PC-9 (cell line): ENCODE measurements at places on chromosomes 3 and 15. TPM values are rescaled to one million over a fixed set of nuclear protein-coding genes. Genes with fewer than 3 reads are reported as not detected.

- H3K36me3 ChIP-seq = no peaks in the 10 kb centered on the region
- H3K27me3 ChIP-seq = no peaks in the 10 kb centered on the region
- no peak for DNase-seq
- no peak overlapping the region for H3K27ac ChIP-seq
These were observed 22.2 kb downstream of the PSTPIP1 start for GRCh38 chr15:77017091-77017660.

- DNase-seq = no peak
- H3K27me3 ChIP-seq = no peaks in the 10 kb centered on the region
- H3K4me1 ChIP-seq = peaks cover 6% of the 10 kb centered on the region
- no peak overlapping the region for H3K4me3 ChIP-seq
- no peaks in the 10 kb centered on the region for H3K36me3 ChIP-seq
These were observed 17.0 kb downstream of the XXYLT1 start for GRCh38 chr3:195253923-195254432.

Gene GLDN
- total RNA-seq = not detected in 2 replicates

- no peak overlapping the region for H3K4me3 ChIP-seq
- no peak overlapping the region for H3K27ac ChIP-seq
These were observed 1.6 kb downstream of the LINGO1 start for GRCh38 chr15:77630956-77631744.

- no peaks in the 10 kb centered on the region for H3K36me3 ChIP-seq
- DNase-seq = no peak
- H3K27me3 ChIP-seq = peaks cover 14% of the 10 kb centered on the region
- no peak overlapping the region for H3K27ac ChIP-seq
These were observed 40.8 kb upstream of the KLF13 start for GRCh38 chr15:31285772-31286261.

GRCh38 chr15:91283155-91283554, 183.1 kb downstream of the SV2B start:
- no peak overlapping the region for H3K4me3 ChIP-seq
- peaks cover 55% of the 10 kb centered on the region for H3K27me3 ChIP-seq
- DNase-seq = no peak
- H3K4me1 ChIP-seq = no peaks in the 10 kb centered on the region
- no peaks in the 10 kb centered on the region for H3K36me3 ChIP-seq

DNA sequence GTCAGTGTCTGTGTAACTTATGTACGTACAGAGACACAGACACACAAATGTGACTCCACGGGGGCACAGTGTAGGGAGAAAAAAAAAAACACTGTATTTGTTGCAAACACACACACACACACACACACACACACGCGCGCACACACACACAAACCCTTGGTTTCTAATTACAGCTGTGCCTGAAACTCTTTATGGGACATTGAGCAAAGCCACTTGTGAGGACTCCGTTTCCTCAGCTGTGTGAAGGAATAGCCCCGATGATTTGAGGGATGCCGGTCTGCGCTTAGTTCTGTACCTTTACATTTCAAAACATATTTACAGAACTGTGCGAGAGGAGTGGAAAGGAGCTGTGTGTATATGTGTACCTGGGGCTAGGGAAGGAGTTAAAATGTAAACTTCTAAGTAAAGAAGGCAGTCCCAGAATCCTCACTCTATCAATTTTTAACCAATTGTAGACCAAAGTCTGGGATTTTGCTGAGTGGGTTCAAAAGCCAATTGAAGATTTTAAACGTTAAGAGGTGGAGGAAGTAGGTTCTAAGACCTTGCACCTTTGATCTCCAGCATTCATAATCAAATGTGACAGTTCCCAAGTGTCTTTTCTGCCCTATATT, 5.3 kb upstream of the BCL6 start:
- peak overlapping the region; percentile 50 for H3K4me3 ChIP-seq
- no peak for DNase-seq
- peak overlapping the region; percentile 83 for H3K27ac ChIP-seq
- H3K36me3 ChIP-seq = no peaks in the 10 kb centered on the region
- no peaks in the 10 kb centered on the region for H3K27me3 ChIP-seq

- DNase-seq = peak; percentile 71
- no peaks in the 10 kb centered on the region for H3K36me3 ChIP-seq
- peaks cover 53% of the 10 kb centered on the region for H3K4me1 ChIP-seq
These were observed 38.4 kb downstream of the PCOLCE2 start for GRCh38 chr3:142850395-142851023.

GRCh38 chr3:78809966-78810365, 957.8 kb downstream of the ROBO1 start:
- H3K36me3 ChIP-seq = no peaks in the 10 kb centered on the region
- H3K4me3 ChIP-seq = no peak overlapping the region
- no peaks in the 10 kb centered on the region for H3K27me3 ChIP-seq
- no peak for DNase-seq
- no peak overlapping the region for H3K27ac ChIP-seq
